Ecto neural progenitor cell (in vitro differentiated cells): ENCODE measurements at places on chromosomes 5 and 9.

DNA sequence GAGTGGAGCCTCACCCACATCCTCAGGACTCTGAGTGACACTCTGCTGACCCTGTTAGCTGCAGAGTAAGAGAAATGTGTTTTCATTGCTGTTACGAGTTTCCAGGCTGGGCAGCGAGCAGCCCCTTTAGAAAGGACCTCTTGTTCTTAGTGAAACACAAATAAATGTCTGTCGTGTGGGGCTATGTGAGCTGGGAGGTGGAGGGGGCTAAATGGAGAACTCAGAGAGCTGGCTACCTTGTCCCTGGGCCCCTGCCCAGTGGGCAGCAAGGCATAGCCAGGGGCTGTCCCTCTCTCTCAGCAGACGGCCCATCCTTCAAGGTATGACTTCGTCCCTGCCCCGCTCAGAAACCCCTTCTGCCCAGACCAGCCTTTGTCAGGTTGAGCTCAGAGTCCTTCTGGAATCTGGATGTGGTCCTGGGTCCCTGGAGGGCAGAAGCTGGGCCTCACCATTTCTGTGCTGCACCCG is 10.2 kb downstream of the DCANP1 start:
- DNase-seq: peak; percentile 36

- no peak for DNase-seq
Measured at GRCh38 chr5:44932922-44933585, 124.3 kb downstream of the MRPS30 start.

DNA sequence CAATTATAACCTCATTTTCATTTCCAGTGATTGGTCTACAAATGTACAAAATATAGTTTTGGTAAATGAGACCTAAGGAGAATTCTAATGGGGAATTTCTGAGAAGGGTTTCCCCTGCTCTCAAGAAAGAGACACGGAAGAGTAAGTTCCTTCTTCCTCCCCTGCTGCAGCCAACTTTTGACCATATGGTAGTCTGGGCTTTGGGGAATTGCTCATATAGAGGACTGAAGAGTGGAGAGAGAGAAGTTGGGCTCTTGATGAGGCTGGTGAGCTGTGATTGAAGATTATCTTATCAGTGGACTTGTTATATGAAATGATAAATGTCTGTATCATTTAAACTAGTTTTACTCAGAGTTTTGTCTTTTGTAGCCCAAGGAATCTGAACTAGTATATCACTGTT is 4.3 kb upstream of the LNPEP start:
- no peak for DNase-seq

DNA sequence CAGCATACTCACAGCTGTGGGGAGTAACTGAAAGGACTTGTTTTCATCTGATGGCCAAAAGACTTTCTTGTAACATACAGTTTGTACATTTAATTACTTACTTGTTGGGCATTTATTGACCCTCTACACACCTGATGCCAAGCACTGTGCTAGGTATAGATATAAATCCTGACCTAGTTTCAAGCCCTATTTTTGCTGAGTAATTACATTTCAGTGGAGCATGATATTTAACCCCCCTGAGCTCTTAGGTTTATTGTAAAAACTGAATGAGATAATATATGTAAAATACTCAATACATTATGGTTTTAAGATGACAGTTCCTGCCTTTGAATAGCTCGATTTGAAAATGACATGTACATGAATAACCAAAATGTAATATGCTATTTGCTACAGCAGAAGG is 68.1 kb upstream of the SLC12A2 start:
- no peak for DNase-seq
